Stimulated activated CD4-positive, alpha-beta T cell treated with anti-CD3 and anti-CD28 coated beads, Interleukin-1b, Interleukin-23, amount 100 ng/mL, for 1 hour (primary cell): ENCODE measurements at places on chromosomes 11 and 22.

GRCh38 chr22:41341990-41342389 lies 39.8 kb upstream of the TEF start:
- no peak for DNase-seq

- no peak for DNase-seq
Observed at GRCh38 chr22:50302564-50302963, 4.9 kb downstream of the PLXNB2 start.

- no peak for DNase-seq
Observed at GRCh38 chr11:69644071-69644961, 3.4 kb downstream of the CCND1 start.

GRCh38 chr11:103987629-103988594 lies 48.5 kb upstream of the DDI1 start:
- DNase-seq, result no peak

DNA sequence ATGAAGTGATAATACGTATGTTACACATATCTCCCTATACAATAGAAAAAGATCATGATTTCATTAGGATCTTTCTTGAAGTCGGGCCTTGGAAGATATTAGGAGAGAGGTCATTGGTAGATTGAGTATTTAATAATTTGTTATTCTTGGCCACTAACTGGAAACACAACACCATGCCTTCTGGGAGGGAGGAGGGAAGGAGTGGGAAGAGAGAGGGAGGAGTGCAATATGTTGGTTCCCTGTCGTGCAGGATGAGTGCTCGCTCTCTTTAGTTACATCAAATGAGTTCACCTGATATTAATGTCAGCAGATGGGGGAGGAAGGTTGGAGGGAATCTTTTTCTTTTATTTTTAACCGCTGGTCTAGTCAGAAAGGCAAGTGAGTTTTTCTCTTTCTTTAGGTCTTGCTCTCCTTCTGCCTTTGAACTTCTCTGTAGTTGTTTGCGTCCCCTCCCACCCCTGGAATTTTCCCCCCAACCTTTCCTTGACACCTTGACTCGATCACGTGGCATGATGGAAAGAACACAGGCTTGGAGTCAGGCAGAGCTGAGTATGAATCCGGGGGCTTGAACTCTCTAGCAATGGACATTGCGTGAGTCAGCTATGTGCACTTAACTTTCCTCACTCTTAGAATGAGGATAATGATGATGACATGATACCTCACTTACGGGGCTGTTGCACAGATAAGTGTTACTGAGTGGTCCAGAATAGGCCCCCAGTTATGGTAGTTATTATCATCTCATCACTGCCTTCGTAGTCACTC lies 6.2 kb downstream of the ADAMTS15 start:
- no peak for DNase-seq

- DNase-seq, result no peak
Observed at GRCh38 chr11:60078745-60079144, 9.7 kb upstream of the MS4A2 start.

GRCh38 chr11:109937968-109938367 lies 155.2 kb upstream of the ZC3H12C start:
- DNase-seq, result no peak

DNA sequence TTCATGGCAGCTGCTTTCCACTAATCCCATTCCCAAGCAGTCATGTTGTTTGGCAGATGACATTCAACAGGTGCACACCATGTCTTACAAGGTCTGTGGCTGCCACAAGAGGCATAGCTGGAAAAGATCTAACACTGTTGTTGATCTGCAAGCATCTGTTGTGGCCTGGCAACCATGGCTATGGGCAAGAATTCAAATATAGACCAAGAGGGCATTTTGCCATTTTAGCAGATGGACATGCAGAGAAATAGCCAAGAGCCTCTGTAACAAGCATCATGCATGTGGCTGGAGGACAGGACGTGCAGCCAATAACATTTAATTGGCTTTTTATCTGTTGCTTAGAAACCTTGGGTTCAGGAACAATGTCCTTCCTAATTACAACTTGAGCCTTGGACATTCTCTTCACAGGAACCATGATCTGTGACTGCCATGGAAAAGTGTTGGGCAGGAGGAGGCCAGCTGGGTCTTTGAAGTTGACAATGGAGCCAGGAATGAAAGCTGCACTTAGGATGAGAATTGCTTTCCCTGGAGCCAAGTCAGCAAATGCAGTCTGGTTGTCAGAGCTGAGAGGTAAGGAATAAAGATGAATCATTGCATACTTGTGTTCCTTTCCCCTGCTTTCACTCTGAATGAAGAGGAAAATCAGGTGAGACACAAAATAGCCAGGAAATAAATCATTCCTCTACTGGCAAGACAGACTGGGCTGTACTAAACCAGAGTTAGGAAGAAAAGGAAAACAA lies 113.6 kb upstream of the ANO5 start:
- no peak for DNase-seq

- DNase-seq, result peak; percentile 13
Observed at GRCh38 chr11:6443269-6444003, 2.6 kb upstream of the HPX start.

DNA sequence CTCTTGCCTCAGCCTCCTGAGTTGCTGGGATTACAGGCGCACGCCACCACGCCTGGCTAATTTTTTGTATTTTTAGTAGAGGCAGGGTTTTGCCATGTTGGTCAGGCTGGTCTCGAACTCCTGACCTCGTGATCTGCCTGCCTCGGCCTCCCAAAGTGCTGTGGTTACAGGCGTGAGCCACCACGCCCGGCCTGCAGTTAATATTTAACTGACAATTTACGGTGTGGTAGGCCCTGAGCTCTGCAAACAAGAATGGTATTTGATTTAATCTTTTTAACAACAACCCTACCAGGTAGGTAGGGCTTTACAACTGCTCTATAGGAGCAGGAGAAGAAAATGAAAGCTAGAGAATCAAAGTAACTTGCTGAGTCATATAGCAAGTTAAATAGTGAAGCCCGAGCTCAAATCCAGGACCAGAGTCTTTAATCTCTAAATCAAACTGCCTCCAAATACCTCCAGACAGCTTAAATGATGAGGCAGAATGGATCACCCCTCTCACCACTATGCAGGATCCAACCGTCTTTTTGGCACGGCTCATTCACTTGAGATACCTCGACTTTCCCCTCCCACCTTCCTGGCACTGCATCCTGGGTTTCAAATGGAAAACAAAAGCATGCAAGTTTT lies 9.4 kb downstream of the UEVLD start:
- DNase-seq, result no peak

DNA sequence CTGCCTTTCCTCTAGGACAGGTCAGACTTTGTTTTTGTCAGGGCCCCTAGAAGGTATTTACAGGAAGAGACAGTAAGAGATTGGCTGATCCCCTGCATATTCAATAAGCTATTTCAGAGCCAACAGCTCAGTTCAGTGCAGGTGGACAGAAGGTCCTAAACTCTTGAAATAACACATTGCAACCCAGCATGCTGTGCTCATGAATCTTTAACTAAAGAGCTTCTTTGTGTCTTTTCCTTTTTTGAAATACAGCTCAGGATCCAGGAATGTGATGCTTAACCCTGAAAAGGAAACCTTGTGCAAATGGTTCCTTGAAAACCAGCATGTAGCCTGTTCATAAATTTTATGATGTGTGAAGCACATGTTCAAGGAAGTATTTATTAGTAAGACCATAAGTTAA lies 43.9 kb downstream of the BBOX1 start:
- no peak for DNase-seq

- DNase-seq, result no peak
Observed at GRCh38 chr11:86916330-86916729, 38.9 kb downstream of the FZD4 start.

- no peak for DNase-seq
Observed at GRCh38 chr11:123518496-123519054, 88.5 kb downstream of the GRAMD1B start.

GRCh38 chr11:43916621-43917020 lies 25.8 kb upstream of the C11orf96 start:
- DNase-seq, result no peak

DNA sequence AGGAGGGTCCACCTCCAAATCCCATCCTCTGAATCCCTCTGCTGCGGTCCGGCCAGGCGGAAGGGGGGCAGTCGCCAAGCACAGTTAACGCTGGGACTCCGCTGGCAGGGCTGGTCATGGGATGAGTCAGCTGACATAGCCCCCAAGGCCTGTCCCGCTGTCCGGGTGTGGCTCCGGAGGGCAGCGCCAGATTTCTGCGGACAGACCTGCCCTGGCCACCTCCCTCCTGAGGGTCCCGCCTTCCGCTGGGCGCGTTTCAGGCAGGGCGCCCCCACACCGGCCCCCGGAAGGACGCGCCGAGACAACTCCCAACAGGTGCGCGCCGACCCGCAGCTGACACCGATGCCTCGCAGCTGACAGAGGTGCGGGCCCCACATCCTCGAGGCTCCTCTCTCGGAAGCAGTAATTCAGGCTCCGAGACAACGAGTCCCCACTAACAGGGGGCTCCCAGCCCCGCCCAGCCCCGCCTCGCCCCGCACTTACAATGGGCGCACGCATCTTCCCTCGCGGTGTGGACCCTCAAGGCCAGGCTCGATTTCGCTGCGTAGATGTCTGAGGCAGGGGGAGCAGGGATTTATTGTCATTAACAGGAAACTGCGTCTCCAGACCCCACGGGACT lies 607 bp downstream of the PLAAT3 start:
- DNase-seq, result no peak

DNA sequence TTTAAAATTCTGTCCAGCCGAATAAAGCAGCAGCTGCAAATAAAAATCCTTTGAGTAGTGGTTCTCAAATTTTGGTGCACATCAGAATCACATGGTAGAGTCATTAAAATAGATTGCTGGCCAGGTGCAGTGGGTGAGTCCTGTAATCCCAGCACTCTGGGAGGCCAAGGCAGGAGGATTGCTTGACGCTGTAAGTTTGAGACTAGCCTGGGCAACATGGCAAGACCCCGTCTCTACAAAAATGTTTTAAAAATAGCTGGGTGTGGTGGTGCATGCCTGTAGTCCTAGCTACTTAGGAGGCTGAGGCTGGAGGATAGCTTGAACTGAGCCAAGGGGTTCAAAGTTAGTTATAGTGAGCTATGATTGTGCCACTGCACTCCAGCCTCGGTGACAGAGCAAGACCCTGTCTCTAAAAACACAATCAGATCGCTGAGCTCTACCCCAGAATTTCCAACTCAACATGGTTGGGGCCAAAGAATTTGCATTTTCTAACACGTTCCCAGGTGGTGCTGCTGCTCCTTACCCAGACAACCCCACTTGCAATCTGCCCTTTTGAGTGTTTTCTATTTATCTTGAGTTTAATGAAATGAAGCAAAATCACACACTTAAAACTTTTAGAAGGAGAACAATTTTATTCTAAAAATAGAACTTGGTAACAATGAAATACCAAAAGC lies 48.8 kb downstream of the BIRC2 start:
- no peak for DNase-seq

DNA sequence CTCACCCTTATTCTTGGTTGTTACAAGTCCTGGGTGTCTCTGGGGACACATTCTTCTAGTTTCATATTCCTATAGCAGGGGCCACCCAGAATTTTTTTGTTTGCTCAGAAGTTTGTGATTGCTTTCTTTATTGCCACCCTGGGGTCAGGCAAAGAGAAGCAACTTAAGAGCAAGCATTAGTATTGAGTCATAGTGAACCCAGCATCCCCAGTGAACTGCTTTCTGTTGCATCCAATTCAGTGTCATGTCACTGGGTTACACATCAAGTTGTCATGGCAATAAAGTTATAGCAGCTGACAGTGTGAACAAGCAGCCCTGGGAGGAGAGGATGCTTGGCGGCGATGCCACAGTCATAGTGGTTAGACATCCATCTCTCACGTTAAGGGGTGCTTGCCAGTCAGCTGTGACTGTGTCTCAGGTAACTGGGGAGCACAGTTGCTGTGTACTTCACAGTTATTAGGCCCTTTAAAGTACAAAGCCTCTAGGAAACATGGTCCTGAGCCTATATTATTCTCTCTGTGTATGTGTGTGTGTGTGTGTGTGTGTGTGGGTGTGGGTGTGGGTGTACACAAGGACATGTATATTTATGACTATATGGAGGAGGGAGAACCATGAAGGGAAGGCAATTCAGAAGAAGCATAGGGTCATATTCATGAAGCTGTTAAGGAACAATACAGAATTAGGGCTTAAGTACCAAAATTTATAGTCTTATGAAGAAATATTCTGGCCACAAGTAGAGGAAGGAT lies 52.5 kb downstream of the TRIM44 start:
- no peak for DNase-seq

DNA sequence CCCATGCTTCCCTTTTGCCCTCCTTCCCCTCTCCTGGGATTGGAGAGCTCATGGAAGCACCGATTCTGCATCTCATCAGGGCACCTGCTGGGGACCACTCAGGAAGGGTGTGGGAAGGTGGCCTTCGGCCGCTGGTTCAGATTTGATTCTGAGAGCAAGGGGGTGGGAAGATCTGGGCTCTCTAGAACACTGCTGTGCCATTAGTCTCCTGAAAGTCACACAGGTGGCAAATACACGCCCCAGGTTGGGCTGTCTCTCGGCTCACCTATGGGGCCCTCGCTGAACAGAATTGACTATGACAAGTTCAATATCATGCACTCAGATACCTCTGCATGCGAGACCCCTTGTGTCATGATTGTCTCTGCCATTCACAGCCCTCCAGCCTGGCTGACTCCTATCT lies 12.8 kb upstream of the APOBEC3A start:
- no peak for DNase-seq

DNA sequence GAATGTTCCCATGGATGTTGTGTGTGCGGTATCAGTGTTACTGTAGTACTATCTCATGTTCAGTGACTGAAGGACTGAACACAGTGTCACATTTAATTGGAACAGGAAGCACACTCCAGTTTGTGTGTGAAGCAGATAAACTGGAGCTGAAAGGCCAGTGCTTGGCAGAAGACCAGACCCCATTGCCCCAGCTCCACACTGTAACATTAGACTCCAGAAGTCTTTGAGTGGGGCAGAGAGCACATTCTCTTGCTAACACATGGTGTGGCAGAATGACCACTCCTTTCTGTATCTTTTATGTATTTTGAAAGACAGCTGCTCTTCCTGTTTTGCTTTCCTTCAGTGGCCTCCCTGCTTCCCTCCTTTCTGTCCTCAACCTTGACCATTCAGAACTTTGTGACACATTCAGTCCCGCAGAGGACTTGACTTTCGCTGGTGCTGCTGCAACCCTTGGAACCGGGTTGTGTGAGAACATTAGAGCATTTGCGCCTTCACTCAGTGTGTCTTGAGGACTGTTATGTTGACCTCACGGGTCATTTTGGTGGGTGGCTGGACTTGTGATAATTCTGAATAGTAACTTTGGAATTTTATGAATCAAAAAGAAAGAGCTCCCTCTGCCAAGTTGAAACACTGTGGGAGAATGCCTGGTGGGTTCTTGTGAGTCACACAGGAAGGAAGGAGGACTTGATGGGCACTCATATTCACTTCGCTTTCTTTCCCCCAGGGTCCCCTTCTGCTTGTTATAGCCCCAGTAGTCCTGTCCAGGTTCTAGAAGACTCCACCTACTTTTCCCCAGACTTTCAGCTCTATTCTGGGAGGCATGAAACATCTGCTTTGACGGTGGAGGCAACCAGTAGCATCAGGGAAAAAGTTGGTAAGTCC lies 26.4 kb downstream of the AMOTL1 start:
- DNase-seq, result no peak
